ENCODE measurements at places on chromosomes 13 and 19.
A peak's percentile ranks its signal among the peaks of the same experiment; 100 is the strongest.

DNA sequence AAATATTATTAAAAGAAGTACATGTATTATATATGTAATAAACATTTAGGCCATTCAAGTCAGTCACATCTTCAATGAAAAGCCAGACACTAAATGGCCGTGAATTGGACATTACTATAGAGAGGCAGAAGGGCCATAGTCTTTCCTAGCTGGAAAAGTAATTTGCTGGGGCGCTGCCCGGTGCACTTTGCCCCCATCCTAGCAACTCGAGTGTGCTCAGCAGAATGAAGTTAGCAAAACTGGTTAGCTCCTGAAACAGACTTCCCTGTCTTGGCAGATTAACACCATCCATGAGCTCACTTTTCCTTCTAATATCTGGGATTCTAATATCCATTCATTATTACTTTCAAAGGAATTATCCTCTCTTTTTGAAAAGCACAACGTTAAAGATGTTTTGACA lies 2.8 kb upstream of the SPRYD7 start:
- no peak for DNase-seq

- DNase-seq: peak; percentile 20
These were observed 13.1 kb downstream of the EPS15L1 start for GRCh38 chr19:16458391-16459341.

- peak; percentile 72 for DNase-seq
These were observed 78.0 kb downstream of the STARD13 start for GRCh38 chr13:33207615-33207961.

- DNase-seq: no peak
These were observed 199.7 kb upstream of the TSHZ3 start for GRCh38 chr19:31548941-31549340.

DNA sequence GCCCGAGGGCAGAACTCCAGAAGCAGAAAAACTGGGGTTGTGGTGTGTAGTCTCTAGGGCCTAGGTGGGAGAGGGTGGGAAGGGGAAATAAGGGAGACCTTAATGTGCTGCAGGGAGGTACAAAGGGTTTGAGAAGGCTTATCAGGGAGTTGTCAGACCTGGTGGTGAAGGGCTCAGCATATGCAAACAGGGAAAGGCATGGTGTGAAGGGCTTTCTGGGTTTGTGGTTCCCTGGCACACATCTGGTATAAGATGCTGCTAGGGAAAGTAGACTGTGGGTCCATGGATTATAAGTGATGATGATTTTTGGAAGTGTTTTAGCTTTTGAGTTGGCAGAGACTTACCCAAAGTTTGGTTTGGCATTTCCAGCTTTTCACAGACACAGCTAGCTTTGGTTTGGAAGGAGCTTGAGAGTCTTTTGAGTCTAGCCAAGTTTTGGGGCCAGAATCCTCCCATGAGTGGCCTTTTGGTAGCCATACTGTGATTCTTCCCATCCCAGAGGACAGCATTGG lies 2.2 kb downstream of the TRIM28 start:
- no peak for DNase-seq

GRCh38 chr13:103531278-103531677 lies 465.1 kb upstream of the SLC10A2 start:
- peak; percentile 83 for DNase-seq
